Activated CD4-positive, alpha-beta T cell treated with anti-CD3 and anti-CD28 coated beads for 36 hours (primary cell): ENCODE measurements at places on chromosomes 7 and 10.
A peak's percentile ranks its signal among the peaks of the same experiment; 100 is the strongest.

- DNase-seq: no peak
Observed at GRCh38 chr10:62860946-62861345, 44.8 kb upstream of the EGR2 start.

DNA sequence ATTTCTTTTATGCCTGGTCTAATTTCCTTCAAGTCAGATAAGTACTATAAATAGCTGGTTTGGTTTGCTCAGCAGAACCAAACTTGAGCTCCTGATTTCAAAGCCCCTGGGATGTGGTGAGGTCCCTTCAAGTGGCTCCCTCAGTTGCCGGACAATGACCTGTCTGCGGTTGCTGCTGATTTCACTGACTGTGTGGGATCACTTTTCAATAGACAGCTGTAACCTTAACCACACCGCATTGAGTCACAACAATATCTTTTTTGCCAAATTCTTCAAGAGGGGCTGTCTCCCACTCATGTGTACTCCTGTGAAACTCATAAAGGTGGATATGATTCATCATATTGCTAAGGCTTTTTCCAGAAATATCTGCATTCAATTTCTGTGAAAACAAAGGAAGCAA, 23.1 kb upstream of the ITGA8 start:
- DNase-seq: no peak

DNA sequence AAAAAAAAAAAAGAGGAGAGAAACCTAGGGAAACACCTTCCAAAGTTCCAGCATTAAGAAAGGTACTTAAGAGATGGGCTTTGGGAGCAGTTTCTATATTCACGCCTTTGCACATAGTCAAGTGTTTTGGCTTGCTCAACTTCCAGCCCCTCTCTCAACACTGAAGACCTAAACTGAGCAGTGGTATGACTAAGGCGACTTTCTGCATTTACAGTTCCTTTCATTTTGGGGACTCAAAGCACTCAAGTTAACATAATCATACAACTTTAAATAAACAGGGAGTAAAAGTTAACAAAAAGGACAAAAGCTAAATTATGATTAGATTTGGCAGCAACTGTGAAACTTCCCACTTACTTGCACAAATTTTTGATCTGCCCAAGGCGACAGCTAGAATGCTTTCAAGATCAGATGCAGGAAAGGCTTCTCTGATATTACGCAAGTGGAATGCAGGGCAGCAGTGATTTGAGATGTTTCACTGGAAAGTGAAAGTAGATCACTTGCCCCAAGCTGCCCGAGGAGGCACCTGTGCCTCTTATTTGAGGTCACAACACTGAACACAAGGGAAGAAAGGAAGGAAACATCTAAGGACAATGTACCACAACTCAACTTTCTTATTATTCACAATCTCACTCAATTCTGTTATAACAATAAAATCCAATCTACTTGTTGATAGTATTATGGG, 199.5 kb downstream of the SKAP2 start:
- DNase-seq: peak; percentile 53

DNA sequence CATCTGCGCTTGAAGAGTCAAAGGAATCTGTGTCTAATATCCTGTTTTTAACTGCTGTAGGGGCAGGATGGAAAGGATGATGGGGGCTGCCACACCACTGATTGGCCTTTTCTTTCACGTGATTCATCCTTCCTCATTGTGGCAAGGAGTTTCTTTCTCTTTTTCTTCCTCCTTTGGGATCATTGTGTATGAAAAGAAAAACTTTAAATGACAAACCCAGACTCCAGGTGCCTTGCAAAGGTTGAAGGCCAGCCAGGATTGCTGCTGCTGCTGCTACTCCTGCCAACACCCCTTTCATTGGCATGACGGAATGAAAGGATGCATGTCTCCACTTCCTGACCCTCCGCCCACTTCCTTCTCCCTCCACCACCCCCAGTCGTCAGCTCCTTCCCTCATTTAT, 6.5 kb upstream of the OIT3 start:
- peak; percentile 13 for DNase-seq

- DNase-seq: no peak
Observed at GRCh38 chr7:96034940-96035727, 262.8 kb downstream of the DYNC1I1 start.

DNA sequence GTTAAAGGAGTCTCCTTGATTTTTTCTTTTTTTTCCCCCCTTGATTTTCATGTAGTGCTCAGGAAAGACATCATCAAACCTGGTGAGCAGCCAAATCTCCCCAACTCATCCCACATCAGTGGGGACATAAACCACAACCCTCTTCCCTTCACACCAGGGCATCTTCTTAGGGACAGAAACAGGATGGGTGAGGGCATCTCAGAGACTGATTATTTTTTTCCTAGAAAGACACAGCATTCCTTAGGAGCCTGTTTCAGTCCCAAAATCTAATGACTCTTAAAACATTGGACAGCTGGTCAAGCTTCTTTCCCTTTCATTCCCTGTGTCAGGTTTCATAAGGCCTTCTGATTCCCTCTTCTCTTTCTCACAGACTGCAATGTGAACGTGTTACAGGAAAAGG, 31.5 kb upstream of the GSAP start:
- no peak for DNase-seq

DNA sequence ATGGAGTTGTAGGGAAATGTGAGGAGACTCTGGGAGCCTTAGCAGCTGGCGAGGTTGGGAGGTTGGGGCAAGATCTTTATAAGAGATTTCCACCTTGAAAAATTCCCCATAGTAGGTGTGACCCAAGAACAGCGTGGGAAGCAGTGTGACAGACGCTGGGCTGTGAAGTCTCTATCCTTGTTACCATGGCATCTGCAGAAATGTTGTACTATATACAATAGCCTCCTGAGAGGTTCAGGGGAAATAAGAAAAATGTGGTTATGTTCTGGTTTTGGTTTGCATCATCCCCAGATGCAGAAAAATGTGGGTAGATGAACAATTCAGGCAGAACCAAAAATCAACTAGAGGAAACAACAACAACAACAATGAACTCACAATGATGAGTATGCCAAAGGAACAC, 498.6 kb downstream of the SH2D4B start:
- no peak for DNase-seq

GRCh38 chr7:16233517-16233916, 187.8 kb downstream of the CRPPA start:
- DNase-seq: no peak

DNA sequence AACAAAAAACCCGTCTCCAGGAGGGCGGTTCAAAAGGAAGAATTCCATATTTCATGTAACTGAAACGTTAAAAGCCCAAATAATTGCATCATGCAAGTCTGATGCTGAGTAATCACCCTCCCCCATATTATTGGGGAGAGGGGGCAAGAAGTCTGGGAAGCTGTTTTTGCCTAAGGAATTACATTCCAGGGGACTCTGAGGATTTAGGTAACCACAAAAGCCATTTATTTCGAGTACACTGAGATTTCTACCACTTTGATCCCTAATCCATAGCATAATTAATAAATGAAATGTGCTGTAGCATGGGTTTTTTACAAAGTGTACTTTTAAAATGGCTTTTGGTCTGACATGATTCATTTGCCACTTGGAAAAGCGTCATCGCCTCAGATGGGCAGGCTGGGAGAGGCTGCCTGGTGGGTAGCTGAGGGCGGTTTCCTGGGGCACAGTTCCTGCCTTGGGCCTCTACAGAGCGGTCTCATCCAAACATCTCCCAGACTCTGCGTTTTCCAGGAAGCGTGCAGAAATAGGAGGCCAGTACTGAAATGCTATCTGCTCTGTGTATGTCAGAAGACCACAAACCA, 106.5 kb downstream of the TCF7L2 start:
- no peak for DNase-seq

DNA sequence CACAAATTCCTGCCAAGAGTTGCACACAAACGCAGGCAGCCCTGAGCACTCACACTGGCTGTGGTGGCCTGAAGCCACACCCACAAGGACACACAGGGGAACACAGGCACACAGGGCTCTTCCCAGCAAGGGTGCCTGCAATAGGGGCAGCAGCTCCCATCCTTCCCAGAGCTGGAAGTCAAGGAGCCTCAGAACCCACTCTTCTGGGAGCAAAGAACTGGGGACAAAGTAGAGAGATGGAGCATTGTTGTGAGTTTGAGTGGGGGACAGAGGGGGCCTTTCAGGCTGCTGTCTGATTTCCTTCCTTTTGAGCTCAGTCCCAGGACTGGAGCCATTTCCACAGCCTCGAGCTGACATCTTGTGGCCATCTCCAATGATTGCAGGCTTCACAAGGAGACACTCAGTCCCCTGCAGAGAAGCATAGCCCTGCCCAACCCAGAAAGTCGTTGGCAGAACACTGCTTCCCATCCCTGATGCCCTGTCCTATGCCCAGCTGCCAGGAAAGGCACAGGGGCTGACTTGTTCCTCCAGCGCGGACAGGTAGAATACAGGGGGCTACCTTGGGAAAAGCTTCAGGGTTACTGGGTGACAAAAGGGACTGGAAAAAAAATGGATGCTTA, 34.4 kb upstream of the SLF2 start:
- peak; percentile 63 for DNase-seq

DNA sequence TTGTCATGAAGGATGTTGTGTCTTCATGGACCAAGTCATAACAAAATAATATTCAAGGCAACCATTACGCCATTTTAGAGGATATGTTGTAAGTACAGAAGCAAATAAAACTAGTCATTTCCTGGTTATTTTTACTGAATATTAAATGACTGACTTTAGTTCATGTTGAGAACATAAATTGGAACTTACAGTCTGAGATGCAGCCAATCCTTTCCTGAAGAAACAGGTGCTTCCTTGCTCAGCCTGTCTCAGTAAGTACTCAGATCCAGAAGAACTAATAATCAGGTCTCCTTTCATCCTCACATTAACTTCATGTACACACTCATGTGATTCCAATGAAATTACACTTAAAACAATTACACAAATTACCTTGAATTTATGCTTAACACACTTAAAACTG, 12.3 kb downstream of the SEMA3A start:
- DNase-seq: no peak

DNA sequence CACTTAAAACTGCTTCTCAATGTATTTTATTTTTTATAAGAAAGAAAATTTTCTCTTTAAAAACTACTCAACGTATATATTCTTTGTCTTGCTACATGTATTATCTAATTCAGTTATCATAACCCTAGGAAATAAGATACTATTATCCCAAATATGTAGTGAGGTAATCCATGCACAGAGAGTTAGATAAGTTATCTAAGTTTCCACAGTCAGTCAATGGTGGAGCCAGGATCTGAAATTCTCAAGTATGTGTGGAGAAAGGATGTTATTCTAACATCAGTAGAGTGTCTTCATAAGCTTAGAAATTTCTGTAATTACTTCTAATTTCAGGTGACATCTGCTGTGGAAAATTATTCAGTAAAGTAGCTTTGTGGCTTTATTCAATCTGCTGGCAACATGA, 239.9 kb downstream of the CSTF2T start:
- DNase-seq: no peak

GRCh38 chr7:106053109-106053508, 59.0 kb downstream of the SYPL1 start:
- no peak for DNase-seq
